ENCODE measurements at places on chromosomes 2 and 18.

DNA sequence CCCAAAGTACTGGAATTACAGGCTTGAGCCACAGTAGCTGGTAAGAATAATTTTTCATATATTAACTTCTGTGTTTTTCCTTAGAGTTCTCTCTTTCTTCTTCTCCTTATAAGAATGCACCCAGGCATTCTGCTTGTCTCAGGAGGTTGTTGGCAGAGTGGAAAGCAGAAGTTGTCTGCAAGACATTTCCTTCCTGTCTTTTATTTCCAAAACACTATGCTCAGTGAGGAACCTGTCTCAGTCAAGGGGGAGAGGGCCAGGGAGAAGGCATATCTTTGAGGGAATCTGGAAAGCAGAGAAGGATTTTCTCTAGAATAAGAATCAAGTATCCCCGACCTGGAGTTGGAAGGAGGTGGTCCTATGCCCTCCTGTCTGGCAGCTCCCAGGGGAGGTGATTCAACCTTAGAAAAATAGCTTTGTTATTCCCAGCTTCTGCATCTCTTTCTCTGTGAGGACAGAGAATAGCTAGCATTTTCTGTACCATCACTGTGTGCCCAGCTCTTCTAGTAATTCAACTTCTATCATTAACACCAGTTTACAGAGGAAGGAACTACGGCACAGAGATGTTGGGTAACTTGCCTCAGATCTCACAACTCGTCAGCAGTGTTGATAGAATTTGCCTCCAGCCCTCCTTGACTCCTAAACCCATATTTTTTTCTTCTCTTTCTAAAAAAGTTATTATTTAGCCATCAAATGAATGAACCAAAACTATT is 3.8 kb upstream of the LPIN2 start:
- no peak for DNase-seq

- DNase-seq = no peak
Observed at GRCh38 chr2:98453531-98453930, 8.9 kb downstream of the INPP4A start.

GRCh38 chr2:110732422-110733413 is at the start of gene ACOXL:
TSS of gene ACOXL (plus strand) at chr2:110732573. CDS start at chr2:110768390, 35,817 bp downstream.
- no peak for DNase-seq

DNA sequence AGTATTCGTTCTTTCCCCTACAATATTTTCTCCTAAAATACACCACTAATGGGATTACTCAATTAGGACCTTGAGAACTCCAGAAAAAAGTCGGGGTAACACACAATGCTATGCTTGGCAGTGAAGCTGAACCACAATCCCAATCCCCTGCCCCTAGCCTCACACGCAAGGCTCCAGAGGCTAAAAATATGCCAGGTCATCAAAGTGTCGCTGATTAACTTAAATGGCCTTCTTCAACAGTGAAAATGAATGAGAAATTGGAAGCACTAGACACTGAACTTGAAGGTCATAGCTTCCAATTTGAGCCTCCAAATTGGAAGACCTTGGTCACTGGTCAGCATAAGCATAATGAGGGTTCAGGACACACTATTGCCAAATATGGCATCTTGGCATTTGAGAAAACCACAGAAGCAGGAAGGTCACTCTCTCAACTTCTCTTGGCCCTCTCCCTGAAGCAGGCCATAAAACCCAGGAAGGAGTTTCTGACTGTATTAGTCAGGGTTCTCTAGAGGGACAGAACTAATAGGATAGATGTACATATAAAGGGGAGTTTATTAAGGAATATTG is 86.0 kb upstream of the SATB2 start:
- no peak for DNase-seq

DNA sequence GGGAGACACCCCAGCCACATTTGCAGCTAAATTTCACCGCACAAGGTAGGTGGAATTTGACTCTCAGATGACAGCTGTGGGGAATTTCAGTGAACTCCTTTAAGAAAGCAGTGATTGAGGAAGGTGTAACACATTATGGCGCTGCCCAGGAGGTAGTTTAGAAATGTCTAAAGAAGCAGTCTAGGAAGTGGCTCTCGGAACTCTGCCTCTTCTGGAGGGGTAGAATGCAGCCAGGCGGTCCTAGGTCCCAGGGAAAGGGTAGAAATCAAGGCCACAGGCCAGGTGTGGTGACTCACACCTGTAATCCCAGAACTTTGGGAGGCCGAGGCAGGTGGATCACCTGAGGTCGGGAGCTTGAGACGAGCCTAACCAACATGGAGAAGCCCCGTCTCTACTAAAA is 179.0 kb upstream of the HAAO start:
- DNase-seq = no peak

DNA sequence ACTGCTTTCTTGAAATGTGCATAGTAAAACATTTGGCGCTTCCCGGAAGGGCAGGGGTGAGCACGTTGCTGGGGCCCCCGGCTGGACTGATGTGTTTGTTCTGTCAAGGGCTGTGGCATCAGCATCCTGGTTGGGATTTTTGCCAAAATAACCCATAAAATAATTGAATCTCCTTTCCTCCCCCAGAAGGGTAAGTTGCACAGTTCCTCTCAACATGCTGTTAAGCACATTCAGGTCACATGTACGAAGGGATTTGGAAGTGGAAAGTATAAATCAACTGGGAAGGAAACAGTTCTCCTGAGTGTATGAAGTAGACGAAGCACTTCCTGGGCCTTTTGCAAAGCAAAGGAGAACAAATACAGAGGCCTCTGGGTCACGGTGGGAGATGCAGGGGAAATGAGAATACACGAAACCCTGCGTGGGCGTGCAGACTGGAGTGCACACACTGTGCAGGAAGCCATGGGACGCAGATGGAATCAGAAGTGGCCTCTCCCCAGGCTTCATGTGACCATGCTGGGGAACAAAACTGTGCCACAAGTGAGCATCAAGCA is 183.9 kb downstream of the LPIN1 start:
- DNase-seq = no peak

- no peak for DNase-seq
Observed at GRCh38 chr2:227473122-227473461, 1.1 kb downstream of the AGFG1 start.

- no peak for DNase-seq
Observed at GRCh38 chr2:114661971-114662939, 219.8 kb downstream of the DPP10 start.

DNA sequence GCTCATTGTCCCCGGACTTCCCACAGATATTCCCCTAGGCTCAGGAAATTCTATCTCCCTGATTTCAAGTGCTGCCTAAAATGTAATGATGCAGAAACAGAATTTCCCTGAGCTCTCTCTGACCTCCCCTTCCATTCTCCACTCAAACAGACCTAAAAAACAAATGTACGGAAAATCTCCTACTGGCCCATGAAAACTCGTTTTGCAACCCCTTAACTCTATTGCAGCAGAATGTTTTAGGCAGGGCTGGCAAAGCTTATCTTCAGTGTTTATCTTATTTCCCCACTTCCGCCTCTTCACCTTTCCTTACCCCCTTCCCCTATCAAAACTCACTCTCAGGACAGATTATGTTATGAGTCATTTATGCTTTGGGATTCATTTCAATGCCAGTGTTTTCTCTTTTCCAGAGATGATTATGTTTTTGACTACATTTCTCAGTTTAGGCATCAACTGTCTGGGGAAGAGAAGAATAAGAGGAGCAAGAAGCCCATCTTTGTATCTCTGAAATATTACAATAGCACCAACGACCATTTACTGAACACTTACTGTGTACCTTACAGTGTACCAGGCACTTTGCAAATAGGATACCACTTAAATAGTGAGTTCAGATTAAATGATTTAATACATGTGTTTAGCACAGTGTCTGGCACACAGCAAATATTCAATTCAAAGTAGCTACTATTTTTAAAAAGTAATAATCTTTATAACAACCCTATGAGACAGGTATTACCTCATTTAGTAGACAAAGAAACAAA is 53.9 kb upstream of the STPG4 start:
- no peak for DNase-seq

DNA sequence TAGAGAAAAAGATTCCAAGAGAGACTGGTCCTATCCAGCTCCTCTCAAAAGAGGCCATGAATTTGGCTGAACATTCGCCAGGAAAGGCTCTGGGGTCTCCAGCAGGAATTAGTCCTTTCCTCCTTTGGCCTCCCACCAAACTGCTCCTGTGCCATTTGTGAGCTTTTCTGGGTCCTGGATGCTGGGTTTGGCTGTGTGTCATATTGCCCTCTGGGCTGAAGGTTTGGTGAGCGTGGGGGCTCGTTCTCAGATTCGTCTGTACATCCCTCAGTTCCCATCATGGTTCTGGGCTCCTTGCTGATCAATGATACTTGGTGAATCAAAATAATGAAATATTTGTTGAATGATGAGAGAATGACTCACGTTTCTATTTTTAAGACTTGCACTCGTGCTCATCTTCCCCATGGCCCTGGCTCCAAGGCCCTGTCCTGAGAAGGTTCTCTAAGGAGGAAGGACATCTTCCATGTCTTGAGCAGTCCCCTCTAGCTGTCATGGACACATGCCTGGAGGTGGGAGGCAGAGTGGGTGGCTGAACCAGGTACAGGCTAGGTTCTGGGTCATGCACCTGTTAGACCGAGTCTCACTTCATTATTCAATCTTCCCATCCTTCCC is 47.8 kb upstream of the RHOB start:
- DNase-seq = no peak

DNA sequence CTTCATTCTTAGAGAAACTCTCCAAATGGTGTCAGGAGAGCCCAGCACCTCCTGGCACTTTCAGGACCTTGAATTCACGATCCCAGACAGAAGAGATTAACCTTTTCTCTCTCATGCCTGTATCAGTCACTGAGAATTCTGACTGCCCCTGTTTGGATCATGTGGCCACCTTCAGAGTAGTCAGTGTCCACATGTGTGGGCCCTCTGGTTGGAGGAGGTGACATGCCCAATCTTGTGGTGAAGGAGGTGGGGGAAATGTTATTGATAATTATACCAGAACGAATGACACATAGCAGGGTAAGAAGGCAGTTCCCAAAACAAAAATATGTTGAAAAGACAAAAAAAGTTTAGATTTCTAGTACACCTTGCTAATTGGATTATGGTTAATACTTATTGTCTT is 31.7 kb downstream of the UBXN4 start:
- DNase-seq = no peak

GRCh38 chr2:144279165-144279564 is 240.8 kb downstream of the ZEB2 start:
- DNase-seq = no peak

DNA sequence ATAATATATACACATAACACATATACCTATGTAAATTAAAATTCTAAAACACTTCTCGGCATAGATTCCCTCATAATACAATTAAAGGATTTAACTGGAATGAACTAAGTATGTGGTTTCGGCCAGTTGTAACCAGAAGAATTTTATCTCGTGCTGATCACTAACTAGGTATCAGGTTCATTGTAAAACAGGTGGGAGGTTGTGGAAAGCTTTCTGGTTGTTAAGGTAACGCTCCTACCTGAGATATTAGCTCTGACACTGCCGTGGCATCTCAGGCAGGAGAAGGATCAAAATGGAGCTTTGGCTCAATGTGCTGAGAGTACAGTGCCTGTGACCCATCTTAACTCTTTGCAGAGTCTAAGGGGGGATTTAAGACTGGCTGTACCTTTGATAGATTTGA is 42.5 kb downstream of the SLC9A2 start:
- DNase-seq = no peak

DNA sequence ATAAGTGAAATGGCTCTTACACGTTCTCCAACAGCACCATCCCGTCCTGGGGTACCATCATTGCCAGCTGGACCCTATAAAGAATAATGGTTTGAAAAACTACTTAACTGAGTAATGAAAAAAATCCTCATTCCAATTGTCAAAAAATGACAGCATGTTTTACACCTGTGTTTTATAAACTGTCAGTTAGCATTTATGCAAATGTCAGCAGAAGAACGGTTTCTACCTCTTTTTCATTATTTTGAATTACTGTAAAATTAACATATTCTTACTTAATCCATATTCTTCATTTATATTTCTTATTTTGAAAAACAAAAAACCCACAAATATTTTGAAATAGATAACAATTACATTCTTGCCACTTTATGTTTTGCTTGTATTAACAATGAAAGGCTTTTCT is 74.0 kb downstream of the COL3A1 start:
- no peak for DNase-seq

DNA sequence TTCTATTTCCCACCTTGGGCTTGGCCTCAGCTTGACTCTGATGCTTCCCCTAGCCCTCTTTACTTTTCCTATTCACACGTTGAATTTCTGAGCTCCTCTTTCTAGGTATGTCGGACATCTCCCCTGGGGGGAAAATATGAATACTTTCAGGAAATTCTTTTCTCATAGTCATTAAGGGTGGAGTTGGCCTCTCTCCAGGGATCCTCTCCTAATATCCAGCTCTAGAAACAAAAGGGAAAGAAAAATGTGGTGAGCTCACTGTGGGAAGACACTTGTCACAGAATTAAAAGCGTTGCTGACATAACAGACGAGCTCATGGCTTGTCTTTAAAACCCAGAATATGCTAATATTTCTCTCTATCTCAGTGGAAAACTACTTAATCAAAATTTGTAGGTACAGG is 132.7 kb upstream of the MEX3C start:
- no peak for DNase-seq
